EL (cell line): ENCODE measurements at places on chromosomes 1 and 21.
A peak's percentile ranks its signal among the peaks of the same experiment; 100 is the strongest.

DNA sequence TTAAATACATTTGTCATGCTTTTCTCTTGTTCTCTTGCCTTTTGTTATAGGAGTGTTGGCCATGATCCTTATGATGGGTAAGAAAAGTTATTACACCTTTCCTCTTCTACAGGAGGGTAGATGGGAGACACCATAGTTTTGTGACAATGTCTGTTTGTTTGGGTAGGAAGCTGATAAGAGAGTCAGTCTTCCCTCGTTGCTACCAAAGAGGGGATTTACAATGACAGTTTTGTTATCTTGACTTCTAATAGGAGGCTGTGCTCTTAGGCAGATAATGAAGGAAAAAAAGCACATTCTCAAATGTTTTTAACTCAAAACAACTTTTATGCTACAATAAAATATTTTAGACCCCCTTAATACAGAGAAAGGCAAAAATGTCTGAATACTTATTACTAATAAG lies 48.0 kb upstream of the WLS start:
- no peak for DNase-seq

DNA sequence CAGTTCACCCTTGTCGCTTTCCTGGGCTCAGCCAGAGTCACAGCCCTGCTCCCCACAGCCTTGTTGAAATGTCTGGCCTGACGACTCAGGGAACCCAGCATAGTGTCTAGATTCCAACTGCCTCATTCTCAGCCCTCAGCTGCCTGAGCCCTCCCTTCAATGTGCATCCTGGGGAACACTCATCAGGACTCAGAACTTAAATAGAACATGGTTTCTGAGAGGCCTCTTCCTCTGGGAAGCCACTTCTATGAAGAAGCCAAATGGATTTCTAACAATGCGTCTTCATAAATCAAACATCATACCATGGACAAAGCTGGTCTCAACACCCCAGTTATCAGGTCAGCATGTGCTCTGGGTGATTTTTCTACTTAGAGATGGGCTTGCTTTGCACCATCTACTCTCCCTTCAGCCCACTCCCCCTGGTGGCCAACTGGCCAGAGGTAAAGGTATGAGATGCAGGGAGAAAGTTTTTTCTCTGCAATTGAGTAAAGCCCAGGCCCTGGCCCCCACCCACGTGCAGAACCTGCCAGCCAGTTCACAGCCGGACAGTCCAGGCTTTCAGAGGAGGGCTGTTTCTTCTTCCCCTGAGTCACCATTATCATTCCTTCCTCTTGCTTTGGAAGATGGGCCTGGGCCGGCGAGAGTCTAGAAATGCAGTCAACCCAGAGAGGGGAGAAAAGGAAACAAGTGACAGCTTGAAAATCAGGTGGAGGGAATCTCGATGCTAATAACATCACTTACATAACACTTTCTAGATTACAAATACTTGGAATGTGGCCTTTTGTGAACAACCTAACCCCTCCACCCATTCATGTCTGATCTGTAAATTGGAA lies 32.1 kb downstream of the CD244 start:
- peak; percentile 29 for DNase-seq

- no peak for DNase-seq
These were observed 1162.0 kb upstream of the TMPRSS15 start for GRCh38 chr21:19565587-19565986.

DNA sequence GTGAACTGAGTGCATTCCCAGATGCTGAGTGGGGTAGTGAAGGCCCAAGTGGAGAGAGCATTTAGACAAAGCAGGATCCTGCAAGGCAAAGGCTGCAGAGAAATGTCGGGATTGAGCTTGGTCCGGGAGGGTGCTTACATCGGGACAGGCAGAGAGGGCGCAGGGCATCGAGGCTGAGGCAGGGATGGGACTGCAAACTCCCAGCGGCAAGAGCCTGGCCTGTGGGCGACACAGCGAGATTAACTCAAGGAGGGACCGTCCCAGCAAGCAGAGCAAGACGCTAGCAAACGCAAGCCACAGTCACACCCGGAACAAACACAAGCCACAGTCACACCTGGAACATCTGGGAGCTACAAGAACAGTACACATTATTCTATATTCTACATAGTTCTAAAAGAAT lies 537.5 kb downstream of the KIF26B start:
- DNase-seq: no peak

GRCh38 chr1:150537732-150538684 lies 11.2 kb upstream of the ADAMTSL4 start:
- peak; percentile 82 for DNase-seq

DNA sequence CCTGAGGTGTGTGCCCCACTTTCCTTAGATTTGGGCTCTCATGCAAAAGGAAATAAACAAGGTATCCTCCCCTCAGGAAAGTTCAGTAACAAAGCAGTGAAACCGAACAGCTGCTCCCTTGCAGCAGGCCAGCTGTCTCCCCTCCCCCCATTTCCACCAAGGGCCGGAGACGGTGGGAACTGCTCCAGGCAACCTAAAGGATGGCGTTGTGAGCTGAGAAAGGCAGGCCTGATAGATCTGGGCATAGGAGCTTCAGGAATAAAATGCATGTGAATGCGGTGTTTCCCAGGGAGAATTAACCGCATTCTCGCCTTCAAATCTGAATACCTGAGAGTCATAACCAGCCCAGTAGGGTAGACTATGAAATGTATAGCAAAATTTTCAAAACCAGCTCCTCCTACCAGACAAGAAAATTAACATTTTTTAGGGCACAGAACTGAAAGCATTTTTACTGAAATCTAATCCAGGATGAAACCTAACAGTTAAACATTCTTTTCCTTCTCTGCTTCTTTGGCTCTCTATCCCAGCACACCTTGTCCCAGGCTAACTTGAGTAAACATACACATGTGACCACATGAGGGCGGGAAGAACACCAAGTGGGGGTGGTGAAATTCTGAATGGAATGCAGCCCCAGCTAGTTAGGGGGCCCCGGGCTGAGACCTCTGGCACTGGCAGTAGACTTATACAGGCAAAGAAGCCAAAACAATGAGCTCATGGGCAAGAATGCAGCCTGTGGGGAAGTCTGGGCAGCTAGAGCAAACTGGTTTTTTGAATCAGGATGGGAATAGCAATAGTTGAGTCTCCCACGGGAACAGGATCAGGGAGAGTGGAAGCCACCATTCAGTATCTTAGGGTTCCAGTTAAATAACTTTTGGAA lies 11.5 kb downstream of the MCL1 start:
- DNase-seq: peak; percentile 99

GRCh38 chr1:64960731-64961130 lies 5.6 kb downstream of the JAK1 start:
- DNase-seq: no peak

DNA sequence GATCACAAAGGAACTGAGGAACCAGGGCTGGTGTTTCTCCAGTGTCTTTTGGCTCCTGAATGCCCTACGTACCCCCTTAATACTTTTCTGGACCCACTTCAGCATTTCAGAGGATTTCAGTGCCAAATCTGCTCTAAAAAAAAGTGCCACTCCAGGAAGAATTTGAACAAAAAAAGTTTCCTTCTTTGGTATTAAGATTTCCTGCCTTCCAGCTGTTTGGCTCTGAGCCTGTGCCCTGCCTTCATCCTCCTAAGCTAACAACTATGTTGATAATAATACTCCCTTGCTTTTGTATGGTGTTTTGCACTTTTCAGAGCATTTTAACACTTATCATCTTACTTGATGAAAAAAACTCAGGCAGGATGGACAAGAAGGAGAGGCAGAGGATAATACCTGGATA lies 11.0 kb upstream of the RIMS3 start:
- DNase-seq: no peak

DNA sequence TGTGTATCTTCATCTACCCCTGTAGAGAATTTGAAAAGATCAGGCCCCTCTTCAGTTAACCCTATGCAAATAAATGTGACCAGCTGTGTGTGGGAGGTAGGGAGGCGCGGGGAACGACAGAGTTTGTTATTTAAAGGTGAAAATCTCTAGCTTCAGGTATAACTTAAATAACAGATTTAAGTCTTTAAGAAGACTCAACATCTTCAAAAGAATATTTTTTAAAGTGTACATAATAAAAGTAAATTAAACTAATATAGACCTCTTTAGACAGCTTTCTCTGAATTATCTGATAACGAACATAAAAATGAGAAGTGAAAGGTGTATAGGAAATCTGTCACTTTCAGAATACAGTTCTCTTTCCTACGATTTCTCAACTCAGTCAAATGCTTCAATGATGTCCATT lies 16.0 kb downstream of the ANGPTL3 start:
- DNase-seq: no peak

DNA sequence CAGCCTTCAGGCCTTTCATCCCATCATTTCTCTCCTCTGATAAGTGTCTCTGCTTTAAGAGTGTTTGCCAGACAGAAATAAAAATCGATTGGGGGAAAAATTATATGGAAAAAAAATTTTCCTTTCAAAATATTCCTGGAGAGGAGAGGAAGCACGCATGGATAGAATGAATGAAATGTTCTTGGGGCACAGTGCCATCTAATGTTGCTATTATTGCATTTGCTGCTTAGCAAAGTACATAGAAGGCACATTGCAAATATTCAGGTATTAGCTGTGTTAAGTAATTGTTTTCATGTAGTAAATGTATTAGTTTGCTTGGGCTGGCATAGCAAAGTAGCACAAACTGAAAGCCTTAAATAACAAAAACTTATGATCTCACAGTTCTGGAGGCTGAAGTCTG lies 18.1 kb downstream of the B3GALT5 start:
- no peak for DNase-seq

GRCh38 chr21:31161157-31161556 lies 122.9 kb upstream of the KRTAP19-8 start:
- DNase-seq: peak; percentile 64

DNA sequence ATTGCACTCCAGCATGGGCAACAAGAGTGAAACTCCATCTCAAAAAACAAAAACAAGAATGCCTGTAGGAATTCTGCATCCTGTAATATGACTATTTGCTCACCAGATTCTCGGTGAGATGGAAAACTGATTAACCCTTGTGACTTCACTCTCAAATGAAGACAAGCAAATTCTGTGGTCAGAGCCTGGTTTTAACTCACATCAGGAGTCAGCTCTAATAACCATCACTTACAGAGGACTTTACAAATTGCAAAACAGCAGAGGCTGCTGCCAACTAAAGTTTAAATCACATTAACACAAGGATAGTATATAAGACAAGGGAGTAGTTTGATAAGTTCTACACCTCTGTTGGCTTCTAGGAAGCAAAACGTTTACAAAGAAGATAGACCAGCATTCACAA lies 35.7 kb upstream of the FAM163A start:
- DNase-seq: no peak

- peak; percentile 83 for DNase-seq
These were observed 35.4 kb downstream of the PTPRU start for GRCh38 chr1:29271724-29272123.

GRCh38 chr1:4749406-4749805 lies 95.0 kb downstream of the AJAP1 start:
- DNase-seq: no peak

DNA sequence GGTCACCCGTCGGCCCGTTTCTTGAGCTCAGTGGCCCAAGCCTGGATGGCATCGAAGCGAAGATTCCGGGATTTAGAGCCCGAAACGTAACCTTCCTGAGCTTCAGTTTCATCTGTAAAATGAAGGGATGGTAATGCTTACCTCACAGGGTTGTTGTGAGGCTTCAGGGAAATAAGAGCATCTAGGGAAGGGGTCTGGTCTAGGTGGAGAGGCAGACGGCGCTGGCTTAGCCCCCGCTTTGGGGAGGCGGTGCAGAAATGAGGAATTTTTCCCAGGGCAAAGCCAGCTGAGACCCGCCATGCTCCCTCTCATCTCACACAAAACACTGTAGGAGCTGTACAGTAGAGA lies 717 bp upstream of the MYCL start:
- no peak for DNase-seq

- DNase-seq: no peak
These were observed 21.0 kb downstream of the SLC37A1 start for GRCh38 chr21:42534421-42535378.

DNA sequence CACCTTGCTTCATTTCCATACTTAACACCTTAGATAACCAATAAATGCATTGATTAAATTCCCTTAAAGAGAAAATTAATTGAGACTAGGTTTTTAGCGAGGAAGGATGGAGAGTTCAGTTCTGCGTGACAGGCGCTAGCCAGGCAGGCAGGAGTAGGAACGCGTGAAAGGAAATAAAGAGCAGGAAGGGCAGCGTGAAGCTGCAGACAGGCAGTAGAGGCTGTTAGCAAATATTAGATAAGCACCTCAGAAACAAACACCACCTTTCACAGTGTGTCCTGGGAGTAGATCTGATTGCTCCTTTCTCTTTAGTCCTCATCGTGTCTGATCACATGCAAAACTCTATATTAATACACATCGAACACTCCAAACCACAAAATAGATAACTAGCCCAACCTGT lies 282.7 kb upstream of the ADGRL2 start:
- no peak for DNase-seq

- no peak for DNase-seq
These were observed 178.8 kb upstream of the NFIA start for GRCh38 chr1:60903591-60903990.

DNA sequence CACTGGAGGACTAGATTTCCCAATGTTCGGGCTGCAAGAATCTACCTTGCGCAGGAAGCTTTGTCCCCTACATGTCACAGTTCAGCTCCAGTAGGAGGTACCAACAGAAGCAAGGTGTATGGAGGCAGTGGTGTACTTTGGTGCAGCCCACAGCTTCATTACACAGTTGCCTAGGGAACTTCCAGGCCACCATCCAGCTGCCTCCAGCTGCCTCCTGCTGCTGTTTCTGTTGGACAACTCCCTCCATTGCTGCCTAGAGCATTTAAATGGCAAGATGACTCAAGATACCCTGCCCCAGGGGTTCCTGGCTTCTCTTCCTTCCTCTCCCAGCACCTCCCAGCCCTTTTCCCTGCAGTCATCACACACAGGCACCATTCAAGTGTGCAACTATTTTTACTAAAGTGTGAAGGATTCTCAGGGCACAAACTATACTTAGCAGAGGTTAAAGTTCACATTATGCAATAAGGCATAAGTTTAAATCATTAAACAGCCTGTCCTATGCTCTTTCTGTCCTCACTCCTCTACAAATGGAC lies 39.0 kb upstream of the ATP1A1 start:
- peak; percentile 53 for DNase-seq

DNA sequence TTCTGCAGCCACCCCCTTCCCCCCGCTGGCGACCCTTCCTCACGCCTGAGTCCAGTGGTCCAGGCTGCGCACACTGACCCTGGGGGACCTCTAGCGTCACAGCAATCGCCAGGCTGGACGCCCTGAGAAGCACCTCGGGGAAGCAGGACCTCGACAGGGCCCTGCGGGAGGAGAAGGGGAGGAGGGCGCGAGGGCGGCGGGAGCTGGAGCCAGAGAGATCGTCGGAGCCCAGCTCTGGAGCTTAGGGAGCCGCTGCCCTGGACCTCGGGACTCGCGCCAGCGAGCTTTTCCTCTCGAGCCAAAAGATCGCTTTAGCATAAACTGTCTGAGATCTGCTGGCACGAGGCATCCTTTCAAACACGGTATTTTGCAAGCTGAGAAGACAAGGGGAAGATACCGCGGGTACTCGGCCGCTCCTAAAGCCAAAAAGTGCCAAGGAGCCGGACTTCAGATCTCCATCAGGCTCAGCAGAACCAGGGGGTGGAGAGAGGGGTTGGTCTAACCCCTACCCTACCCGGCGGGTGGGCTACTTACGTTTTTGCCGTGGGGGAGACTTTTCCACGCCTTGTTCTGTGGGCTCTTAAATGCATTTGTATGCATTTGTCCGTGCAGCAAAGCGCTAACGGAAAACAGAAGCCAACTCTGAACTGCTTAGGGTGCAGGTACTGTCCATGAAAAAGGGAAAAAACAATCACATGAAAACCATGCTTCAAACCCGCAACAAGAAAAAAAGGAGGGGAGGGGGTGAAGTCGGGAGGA lies 586 bp downstream of the COL24A1 start:
- DNase-seq: peak; percentile 62

GRCh38 chr1:93980320-93981273 lies 71.4 kb upstream of the GCLM start:
- DNase-seq: no peak

- DNase-seq: no peak
These were observed 203.6 kb downstream of the TRABD2B start for GRCh38 chr1:47793563-47793962.
